ENCODE measurements at places on chromosomes 6 and 20.

DNA sequence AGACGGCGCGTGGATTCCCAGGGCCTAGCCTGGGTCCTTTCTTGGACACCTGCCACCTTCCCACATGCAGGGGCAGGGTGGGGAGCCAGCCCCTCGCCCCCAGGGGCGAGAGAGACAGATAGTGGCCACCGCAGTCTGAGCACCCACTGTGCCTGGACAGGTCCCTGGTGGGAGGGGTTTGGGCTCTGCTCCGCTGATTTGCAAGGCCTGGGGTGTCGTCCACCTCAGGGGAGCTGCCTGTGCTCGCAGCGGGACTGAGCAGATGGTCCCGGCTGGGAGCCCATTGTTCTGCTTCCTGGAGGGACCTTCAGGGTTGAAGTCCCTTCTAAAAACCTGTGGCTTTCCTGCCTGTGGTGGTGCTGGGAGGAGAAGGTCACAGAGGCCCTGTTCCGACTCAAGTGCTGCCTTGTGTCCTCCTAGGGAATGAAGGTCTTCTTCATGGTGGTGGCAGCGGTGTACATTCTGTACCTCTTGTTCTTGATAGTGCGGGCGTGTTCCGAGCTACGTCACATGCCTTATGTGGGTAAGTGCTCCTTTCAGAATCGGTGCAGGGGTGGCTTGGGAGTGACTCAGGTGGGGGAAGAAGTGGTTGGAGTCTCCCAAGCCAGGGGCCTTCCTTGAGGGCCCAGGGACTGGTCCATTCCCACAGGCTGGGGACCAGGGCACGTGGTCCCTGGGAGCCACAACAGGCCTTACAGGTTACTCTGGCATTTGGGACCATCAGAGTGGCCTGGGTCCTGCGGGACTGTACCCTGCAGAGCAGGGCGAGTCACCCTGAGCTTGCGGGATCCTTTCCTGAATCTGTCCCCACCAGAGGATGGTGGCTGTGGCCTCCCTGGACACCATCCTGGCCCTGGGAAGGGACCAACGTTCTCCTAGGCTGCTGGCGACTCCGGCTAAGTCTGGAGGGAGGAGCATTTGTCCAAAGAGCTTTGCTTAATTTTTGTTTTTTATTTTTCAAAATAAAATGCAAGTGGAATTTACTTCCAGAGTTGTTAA, 19.6 kb downstream of the DYNLT1 start:
- DNase-seq, result no peak

DNA sequence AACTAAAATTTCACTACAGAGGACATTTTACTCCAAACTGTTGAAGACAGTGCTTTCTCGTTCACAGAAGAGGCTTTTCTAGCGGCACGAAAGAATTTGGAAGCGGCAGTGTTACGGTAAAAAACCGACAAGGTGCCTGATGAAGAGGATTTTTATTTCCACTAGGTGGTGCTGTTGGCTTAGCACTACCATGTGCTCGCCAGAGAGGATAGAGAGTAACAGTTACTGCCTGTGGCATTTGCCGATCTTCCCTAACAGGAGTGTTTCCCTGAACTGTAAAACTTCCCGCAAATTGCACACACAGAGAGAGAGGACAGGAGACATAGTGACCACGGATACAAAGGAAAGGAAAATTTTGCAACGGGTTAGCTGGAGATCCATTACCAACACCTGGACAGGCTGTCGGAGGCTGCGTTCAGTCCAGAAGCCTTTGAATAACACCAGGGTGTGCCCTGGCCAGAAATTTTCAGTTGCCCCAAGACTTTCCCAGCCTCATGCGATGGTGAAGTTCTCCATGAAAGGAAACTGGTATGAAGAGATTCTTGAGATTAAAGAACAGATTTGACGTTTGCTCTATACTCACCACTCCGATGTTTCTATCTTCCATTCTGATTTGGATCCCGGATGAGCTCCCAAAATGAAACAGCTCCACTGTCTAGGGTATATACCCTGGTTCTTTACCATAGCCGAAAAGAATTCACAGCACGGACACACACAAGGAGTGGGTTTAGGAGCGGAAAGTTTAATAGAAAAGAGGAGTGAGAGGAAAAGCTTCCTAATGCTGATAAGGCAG, 48.1 kb downstream of the HLA-DPB1 start:
- peak; percentile 37 for DNase-seq

- DNase-seq, result no peak
These were observed 3.9 kb upstream of the DEF6 start for GRCh38 chr6:35293681-35294080.

- no peak for DNase-seq
These were observed 116.3 kb downstream of the PCSK2 start for GRCh38 chr20:17343091-17343490.

- no peak for DNase-seq
These were observed 126.5 kb downstream of the MBOAT1 start for GRCh38 chr6:20085817-20086216.

GRCh38 chr6:113854531-113855499, 2.3 kb upstream of the MARCKS start:
- peak; percentile 79 for DNase-seq

- no peak for DNase-seq
These were observed 1.7 kb upstream of the AIG1 start for GRCh38 chr6:143058987-143059386.

- DNase-seq, result no peak
These were observed 9.3 kb downstream of the COX7A2 start for GRCh38 chr6:75234126-75234865.

DNA sequence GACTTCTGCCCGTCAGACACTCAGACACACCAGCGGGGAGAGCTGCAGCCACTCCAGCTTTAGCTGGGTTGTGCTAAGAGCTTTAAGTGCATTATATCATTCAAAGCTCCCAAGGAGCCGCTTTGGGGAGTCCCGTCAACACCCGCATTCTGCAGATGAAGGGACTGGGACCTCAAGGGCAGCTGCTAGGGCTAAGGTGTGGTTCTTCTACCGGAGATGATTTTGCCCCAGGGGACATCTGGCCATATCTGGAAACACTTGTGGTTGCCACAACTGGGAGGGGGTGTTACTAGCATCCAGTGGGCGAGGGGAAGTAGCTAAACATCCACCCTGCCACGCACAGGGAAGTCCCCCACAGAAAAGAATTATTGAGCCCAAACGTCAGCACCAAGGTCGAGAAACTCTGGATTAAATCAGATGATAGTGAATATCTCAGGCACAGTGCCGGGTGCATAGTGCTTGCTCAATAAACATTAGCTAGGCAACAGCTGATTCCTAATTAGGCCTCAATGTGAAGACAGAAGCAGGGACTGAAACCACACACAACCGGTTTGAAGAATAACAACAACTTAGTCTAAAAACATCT, 29.6 kb downstream of the PMEPA1 start:
- DNase-seq, result no peak

- DNase-seq, result no peak
These were observed 156.2 kb upstream of the PLCB4 start for GRCh38 chr20:8912731-8913130.

- no peak for DNase-seq
These were observed 5.7 kb upstream of the NELFCD start for GRCh38 chr20:58975353-58975752.

Data from fibroblast of pulmonary artery (primary cell).